ENCODE measurements at places on chromosomes 4 and X.

DNA sequence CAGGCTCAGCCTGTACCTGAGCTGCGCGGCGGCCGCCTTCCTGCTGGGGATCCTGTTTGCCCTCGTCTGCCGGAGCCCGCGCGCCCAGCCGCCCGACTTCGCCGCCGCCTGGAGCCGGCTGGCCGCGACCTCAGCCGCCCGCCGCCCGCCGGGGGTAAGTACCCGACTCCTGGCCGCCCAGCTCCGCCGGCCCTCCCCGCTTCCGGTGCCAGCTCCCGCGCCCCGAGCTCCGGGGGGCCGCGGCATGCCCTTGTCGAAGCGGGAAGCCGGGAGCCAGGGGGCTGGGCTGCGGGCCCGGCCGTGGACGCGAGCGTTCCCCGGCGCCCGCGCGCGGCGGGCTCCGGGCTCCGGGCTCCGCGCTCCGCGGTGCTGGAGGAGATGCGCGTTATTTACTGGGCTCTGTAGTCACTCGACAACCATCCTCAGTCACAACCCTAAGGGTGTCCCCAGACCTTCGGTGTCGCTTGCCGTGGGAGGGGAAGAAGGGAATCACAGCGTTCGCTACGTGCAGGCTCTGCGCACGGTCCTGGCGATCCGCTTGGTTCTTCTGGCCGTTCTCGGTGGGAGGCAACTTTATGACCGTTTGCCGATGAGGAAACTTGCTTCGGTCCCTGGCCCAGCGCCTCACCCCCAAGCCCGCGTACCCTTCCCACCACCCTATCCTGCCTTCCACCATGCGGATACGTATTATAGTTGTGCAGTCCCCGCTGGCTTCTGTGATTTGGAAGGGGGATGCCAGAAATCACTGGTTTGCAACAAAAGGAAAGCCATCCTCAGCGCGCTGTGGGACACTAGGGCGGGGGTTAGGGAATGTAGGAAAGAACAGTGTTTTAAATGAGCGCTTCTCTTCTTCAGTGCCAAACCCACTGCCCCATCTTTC is 944 bp downstream of the SNX25 start:
- peak; percentile 41 for DNase-seq

DNA sequence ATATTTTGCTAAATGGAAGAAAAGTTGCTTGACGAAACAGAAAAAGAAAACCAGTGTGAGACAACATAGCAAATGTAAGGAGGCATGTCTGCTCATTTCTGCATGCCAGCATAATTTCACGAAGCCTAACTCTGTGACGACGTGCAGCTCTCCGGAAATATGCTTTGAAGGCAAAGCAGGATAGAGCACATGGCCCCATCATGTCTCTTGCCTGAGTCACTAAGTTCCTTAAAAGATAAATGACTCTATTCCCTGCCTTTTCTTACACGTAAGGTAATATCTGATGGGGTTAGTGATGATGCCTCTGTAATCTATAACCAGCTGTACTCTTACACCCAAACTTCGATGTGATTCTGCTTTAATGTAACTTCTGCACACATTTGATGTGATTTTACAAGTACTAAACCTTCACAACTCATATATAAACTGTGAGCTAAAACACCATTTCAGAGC is 64.5 kb downstream of the ANXA3 start:
- DNase-seq: no peak

DNA sequence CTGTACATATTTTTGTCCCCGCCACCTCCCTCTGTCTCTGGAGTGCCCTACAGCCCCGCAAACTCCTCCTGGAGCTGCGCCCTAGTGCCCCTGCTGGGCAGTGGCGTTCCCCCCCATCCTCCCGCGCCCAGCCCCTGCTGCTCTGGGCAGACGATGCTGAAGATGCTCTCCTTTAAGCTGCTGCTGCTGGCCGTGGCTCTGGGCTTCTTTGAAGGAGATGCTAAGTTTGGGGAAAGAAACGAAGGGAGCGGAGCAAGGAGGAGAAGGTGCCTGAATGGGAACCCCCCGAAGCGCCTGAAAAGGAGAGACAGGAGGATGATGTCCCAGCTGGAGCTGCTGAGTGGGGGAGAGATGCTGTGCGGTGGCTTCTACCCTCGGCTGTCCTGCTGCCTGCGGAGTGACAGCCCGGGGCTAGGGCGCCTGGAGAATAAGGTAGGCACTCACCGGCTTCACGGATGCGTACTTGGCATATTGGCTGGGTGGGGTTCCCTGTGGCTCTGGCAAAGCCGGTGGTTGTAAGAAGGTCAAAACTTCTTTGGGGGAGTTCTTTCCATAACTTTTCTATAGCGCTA is 653 bp downstream of the HHIP start:
- DNase-seq: no peak

DNA sequence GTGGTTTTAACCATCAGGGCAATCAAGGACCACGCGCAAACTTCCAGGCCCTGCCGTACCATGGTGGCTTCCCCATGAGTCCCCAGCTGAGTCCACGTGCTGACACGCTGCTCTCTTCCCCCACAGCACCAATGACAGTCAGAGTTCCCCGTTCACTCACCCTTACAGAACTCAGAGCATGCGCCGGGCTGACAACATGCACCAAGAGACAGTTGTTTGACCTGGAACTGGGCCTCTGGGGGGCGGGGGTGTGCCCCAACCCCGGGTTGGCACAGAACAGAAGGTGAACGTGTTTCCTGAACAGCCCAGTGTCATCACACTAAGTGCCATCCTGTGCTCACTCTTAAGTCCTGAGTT is 29.4 kb downstream of the IRF2 start:
- peak; percentile 23 for DNase-seq

Data from activated T-cell treated with anti-CD3 and anti-CD28 coated beads for 48 hours (primary cell).